Left forelimb (tissue), 1 donor: ENCODE measurements at places on chromosomes 12 and 14.

DNA sequence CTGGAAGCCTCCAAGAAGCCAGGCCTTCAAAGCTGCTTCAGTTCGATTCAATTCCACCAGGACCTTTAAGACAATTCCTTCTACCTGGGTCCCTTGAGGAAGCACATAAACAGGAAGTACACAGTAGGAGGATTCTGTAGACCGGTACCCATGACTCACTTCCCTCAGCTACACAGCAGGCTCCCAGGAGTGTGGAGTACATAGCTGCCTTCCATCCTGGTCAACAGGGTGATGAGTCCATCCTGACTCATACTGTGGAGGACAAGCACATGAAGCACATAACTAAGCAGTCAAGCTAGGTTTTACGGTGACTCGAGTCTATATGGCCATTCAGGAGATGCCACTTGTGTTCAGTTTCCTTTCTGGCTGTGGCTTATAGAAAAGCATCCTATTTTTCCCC is 197.6 kb upstream of the RBM19 start:
- DNase-seq = no peak

DNA sequence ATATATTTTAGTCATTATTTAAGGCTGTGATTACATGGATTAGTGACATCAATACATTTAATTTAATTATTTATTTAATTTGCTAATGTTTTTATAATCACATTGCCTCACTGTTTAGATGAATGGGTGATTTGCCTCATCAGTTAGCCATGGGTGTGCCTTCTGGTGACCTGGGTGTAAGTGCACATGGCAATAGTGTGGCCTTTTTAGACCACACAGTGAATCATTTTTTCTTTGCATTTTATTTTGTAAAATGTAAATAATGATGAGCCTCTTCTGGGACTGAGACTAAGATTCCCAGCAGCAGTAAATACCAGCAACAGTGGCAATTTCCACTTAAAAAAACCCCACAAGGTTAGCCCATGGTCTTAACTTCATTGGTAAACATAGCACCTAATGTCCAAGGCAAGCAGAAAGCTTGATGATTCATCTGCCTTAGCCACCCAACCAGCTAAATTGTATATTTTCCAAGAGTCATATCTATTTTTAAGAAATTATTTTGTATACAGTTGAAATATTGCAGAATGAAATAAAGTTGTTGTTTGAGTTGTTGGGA is 235.9 kb upstream of the NOVA1 start:
- no peak for DNase-seq

GRCh38 chr14:89095036-89095435 is 270.6 kb downstream of the TTC8 start:
- DNase-seq = no peak

DNA sequence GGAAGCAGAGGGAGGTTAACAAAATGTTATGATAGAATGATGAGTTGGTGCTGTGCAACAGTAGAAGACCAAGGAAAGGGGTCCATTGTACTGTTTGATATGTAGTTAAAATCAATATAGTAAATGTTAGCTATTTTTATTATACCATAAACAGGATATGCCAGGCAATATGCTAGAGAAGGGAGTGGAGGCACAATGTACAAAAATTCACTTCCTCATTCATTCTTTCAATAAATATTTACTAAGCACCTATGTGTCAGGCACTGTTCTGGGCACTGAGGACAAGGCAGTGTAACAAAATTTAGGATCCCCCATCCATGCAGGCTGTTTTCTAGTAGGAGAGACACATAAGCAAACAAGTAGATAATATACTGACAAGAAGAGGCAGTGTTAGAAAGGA is 25.0 kb downstream of the FGD6 start:
- no peak for DNase-seq

- DNase-seq = no peak
Measured at GRCh38 chr12:31362115-31362758, 36.3 kb upstream of the SINHCAF start.

GRCh38 chr12:95520816-95521215 is 30.5 kb downstream of the USP44 start:
- DNase-seq = no peak
